ENCODE measurements at places on chromosomes 4 and X.

DNA sequence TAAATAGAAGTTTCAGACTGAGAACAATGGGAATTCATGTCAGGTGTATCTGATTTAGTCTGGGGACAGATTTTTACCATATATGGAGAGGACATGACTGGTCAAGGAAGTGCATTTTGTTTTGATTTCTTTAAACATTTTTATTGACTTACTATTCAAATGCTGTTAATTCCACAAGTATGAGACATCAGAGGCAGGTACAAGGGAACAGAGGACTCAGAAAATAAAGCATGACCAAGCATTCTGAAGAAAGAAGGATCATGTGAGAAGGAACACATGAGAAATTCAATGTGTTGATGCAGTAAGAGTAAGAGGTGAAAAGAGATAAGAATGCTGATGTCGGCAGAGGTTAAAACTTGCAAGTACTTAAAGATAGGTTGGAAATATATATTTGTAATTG is 1452.6 kb downstream of the PCDH7 start:
- no peak for DNase-seq

DNA sequence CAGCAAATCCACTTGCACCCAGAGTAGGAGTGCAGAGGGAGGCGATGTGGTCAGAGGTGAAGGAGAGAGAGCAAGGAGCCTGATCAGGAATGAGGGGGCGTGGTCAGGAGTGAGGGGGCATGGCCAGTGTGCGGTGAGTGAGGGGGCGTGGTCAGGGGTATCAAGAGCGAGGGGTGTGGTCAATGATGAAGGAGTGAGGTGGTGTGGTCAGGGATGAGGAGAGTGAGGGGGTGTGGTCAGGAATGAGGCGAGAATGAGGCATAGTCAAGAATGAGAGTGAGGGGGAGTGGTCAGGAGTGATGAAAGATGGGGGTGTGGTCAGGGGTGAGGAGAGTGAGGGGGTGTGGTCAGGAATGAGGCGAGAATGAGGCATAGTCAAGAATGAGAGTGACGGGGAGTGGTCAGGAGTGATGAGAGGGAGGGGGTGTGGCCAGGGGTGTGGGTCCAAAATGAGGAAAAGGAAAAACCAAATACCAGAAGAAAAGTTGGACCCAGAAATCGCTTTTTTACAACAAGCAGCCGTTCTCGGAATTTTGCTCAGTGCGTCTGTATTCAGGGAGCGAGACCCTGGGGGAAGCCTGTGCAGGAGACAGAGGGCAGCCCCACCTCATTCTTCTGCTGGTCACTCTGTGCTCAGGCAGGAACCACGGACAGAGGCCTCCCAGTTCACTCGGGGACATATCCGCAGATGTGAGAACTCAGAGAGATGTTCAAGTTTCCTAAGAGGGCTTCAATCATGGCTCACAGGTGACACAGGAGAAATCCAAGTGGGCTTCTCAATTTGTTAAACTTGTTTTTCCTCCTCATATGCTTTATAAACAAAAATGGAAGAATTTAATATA is 47.5 kb downstream of the MAGEA1 start:
- no peak for DNase-seq

DNA sequence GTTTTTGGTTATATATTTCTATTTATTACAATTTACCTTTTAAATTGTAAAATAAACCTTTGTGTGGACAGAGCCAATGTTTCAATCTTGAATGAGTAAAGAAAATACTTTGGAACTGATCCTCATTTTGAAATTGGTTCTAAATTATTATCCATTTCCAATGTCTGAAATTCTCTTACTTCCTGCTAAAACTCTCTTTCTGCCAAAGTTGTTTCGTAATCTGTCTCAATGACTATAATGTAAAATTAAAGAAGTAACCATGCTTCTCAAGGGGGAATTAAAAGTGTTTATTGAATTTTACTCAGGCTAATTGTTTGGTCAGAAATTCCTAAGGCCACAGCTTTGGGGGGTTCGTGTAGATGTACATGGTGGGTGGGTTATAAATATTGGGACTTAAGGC is 34.8 kb downstream of the YIPF6 start:
- DNase-seq = no peak

GRCh38 chr4:186792728-186793366 is 69.2 kb upstream of the FAT1 start:
- no peak for DNase-seq

- peak; percentile 80 for DNase-seq
Measured at GRCh38 chr4:186204103-186204559, 12.8 kb downstream of the CYP4V2 start.

GRCh38 chr4:40395166-40395900 is 60.2 kb downstream of the CHRNA9 start:
- DNase-seq = no peak

- DNase-seq = no peak
Measured at GRCh38 chrX:113962343-113962742, 621.5 kb upstream of the HTR2C start.

DNA sequence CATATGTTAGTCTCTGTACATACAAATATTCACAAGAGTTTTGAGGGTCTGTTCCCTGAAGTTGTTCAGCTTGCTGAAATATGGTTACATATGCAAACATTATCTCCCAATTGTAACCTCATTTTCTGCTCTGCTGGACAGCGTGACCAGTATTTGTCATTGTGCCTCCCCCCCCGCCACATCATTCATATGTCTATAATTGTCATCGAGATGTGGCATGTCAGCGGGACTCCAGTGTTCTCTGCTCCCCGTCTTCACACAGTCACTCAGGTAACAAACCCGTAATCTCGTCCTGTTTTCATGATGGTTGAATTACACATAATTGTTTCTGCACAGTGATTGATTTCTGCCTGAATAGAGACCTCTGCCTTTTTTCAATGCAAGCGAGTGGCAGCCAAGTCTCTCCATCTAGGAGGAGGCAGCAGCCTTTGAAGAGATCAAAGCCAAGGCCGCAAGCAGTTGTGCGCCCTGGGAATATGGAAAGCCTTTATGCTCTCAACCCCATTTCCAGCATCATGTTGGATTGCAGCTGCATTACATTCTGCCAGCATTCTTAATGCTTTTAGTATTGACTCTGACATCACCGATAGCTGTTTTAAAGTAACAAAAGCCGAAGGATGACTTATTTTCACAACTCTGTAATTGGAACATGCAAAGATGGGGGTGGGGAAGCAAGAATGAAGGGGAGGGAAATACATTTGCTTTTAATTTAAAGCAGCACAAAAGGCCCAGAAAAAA is 27.4 kb downstream of the LEF1 start:
- no peak for DNase-seq

- no peak for DNase-seq
Measured at GRCh38 chr4:134544303-134544770, 342.7 kb upstream of the PABPC4L start.

DNA sequence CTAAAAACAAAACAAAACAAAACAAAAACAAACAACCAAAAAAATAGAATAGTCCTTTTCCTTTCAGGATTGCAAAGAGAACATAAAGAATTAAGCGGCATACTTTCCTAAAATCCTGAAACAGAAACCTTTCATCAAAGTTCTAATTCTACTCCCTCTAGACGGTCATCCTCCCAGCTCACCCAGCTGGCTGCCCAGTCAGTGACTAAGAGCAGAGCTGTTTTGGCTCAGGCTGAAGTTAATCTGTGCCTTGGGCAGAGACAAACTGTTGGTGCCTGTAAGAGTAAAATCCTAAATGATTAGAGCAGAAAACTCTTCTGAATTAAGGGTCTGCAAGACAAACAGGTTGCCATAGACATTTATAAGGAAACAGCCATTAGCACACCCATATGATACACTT is 17.6 kb upstream of the WAS start:
- DNase-seq = no peak

DNA sequence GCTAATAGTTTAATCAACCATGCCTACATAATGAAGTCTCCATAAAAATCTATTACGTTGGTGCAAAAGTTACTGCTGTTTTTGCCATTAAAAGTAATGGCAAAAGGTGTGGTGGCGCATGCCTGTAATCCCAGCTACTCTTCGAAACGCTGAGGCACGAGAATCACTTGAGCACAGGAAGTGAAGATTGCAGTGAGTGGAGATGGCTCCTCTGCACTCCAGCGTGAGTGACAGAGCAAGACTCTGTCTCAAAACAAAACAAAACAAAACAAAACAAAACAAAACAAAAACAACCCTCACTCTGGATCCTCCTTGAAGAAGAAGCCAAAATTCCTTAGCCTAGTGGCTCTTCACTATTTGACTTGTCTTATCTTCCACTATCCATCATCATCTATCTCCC is 78.0 kb downstream of the MSN start:
- no peak for DNase-seq

All from naive thymus-derived CD4-positive, alpha-beta T cell (primary cell).